ENCODE measurements at places on chromosomes 5 and 9. TPM values are rescaled to one million over a fixed set of nuclear protein-coding genes. Genes with fewer than 3 reads are reported as not detected.

DNA sequence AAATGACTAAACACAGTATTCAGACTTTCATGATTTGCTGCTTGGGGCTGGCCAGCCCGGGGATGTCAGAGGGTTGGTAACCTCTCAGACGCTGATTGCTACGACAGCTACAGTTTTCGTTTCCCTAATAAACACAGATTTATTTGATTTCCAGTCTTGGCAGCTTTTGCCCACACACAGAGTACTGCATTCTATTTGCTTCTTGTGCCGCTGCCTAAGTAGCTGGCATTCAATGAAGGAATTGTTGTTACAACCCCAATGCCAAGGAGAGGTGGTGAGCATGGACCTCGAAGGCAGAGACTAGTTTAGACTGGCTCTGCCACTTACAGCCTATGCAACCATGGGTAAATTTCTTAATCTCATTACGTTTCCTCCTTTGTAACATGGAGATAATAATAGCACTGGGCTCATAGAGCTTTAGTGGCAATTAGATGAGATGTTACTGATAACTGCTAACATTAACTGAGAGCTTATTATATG, 247.1 kb upstream of the PANK3 start:
- DNase-seq, result no peak

- no peak for DNase-seq
Observed at GRCh38 chr5:149037817-149038216, 25.0 kb downstream of the SH3TC2 start.

- no peak for DNase-seq
Observed at GRCh38 chr9:30482499-30482898, 1901.9 kb upstream of the ACO1 start.

- DNase-seq, result no peak
Observed at GRCh38 chr9:85042981-85043647, 373.6 kb downstream of the NTRK2 start.

Gene ZNF354B
- 13.9 TPM for polyA plus RNA-seq

Gene SLIT3
- 7.5 TPM for polyA plus RNA-seq

Gene PCDHGA10
- polyA plus RNA-seq, result 1.6 TPM

Gene CCNO
- 0.39 TPM for polyA plus RNA-seq

Gene AMBP
- 0.27 TPM for polyA plus RNA-seq

GRCh38 chr5:124796495-124796894, 50.1 kb upstream of the ZNF608 start:
- DNase-seq, result no peak

Gene TEX48
- not detected for polyA plus RNA-seq

Gene SNCAIP
- 5.7 TPM for polyA plus RNA-seq

Gene DAB2IP
- 48.6 TPM for polyA plus RNA-seq

Gene IRX1
- polyA plus RNA-seq, result 0.77 TPM

Gene CD14
- polyA plus RNA-seq, result 30.9 TPM

GRCh38 chr5:172499287-172499686, 45.0 kb upstream of the SH3PXD2B start:
- no peak for DNase-seq

- DNase-seq, result no peak
Observed at GRCh38 chr5:172015346-172015745, 8.9 kb upstream of the FBXW11 start.

GRCh38 chr9:90088856-90089255, 484.0 kb downstream of the GADD45G start:
- DNase-seq, result no peak

Gene SMIM27
- polyA plus RNA-seq, result 10.7 TPM

Gene BTNL8
- not detected for polyA plus RNA-seq

GRCh38 chr9:127644943-127645342, 32.9 kb downstream of the STXBP1 start:
- no peak for DNase-seq

Gene IL13
- not detected for polyA plus RNA-seq

DNA sequence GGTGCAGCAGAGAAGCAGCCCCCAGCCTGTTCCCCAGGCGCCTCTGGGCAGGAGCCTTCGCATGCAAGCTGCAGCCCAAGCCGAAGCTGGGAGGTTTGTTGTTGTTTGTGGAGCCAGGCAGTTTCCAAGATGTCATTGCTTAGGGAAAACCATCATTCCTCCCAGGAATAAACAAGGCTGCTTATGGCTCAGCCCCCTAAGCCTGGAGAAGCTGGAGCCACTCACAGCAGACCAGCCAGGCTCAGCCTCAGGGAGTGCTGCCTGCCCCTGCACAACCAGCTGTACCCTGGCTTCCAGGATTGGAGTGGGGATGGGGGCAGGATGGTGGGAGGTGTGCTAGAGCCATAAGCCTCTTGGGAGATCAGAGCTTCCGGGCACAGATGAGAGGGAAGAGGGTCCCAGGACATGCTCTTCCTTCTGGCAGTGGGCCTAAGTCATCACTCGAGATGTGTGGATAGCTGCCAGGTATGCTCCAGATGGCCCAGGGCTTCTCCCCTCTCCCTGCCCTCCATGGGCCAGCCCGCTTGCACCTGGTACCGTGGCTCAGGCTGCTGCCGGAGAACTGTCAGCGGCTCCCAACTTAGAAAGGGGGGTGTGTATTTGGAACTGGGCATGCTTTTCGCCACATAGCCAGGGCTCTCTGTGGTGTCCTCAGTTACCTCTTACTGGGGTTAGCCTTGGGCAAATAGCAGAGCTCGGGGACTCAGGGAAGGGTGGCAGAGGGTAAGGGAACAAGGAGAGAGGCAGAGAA, 105.2 kb downstream of the RGS3 start:
- DNase-seq, result peak; percentile 34

Gene PDE6A
- polyA plus RNA-seq, result 0.09 TPM

Gene IFNA21
- not detected for polyA plus RNA-seq
